ENCODE measurements at places on chromosomes 12 and 14. TPM values are rescaled to one million over a fixed set of nuclear protein-coding genes. Genes with fewer than 3 reads are reported as not detected.

GRCh38 chr12:64991121-64991611 is 129.9 kb downstream of the WIF1 start:
- DNase-seq = peak; percentile 71

SLC38A1 gene
- 101 TPM for total RNA-seq

PLA2G1B gene
- total RNA-seq = not detected

DNA sequence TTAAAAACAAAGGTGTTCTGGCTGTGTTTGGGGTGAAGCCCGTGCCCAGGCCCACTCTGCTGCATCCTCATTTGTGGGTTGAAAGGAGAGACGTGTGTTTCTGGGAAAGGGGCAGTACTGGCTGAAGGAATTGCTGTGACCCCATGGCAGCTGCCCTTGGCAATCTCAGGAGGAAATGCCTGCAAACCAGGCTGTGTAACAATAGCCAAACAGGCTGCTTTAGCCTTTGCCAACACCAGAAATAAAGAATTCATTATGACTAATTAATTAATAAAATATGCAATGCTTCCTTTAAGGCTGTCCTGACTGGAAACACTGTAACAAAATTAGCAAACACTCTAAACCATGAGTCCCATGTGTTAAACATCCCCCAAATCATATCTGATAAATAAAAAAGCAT is 53.0 kb upstream of the KRR1 start:
- DNase-seq = no peak

GUCY2C gene
- not detected for total RNA-seq

PLEKHA5 gene
- total RNA-seq = 16.7 TPM

DNA sequence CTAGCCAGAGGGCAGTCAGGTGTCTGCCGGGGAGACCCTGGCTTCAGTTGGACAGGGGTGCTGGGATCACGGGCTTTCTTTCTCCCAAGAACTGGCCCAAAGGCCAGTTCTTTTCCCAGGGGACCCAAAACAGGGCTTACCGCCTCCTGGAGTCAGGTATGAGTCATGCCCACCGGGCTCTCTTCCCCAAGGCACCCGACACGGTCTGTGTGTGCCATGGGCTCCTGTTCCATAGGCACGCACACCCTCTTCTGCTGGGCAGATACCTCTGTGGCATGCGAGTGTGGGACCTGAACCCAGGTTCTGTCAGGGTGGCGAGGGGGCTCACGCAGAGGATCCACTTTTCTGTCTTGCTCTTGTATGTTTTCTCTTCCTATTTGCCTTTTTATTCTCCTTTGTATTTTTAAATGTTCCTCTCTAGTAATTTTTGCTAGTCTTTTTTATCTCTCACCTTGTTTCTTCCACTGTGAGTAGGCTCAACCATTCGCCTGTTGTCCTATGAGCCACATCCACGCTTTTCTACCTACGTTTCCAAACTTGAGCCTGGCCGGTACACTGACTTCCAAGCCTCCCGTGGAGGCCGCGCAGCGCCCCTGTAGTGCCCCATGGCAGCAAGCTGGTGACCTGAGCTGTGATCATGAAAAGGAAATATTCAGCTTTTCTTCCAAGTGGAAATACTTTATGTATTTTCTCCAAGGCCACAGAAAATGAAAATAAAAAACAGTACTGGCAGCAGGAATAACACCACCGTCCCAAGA is 362.2 kb downstream of the CACNA1C start:
- peak; percentile 15 for DNase-seq

- DNase-seq = no peak
These were observed 51.5 kb downstream of the EID3 start for GRCh38 chr12:104354868-104355570.

DNA sequence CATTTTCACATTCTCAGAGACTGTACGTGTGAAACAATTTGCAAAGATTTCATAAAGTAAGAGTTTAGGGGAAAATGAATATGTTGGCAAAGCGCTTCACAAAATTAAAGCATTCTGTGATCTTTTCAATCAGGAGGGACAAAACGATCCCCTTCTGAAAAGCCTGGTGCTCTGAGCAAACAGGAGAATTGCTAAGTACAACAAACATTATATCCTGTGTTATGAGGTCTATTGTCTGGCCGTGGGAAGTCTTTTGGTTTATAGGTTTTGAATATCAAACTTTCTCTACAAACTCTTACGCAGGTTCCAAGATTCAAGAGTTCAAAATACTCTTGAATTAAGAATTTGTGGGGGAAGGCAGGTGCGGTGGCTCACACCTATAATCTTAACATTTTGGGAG is 7.2 kb upstream of the FOXN3 start:
- no peak for DNase-seq

- DNase-seq = no peak
These were observed 112.2 kb upstream of the SFSWAP start for GRCh38 chr12:131598717-131599116.

GLI1 gene
- total RNA-seq = 3.0 TPM

- peak; percentile 87 for DNase-seq
These were observed 9.2 kb upstream of the INF2 start for GRCh38 chr14:104680056-104680805.

GRCh38 chr14:68704736-68705720 is 87.8 kb downstream of the ZFP36L1 start:
- DNase-seq = peak; percentile 67

UBC gene
- total RNA-seq = 1,587 TPM

- DNase-seq = no peak
These were observed 167.1 kb downstream of the CRADD start for GRCh38 chr12:93844164-93844784.

GRCh38 chr12:102302553-102302952 is 104.9 kb upstream of the PMCH start:
- DNase-seq = no peak

DNA sequence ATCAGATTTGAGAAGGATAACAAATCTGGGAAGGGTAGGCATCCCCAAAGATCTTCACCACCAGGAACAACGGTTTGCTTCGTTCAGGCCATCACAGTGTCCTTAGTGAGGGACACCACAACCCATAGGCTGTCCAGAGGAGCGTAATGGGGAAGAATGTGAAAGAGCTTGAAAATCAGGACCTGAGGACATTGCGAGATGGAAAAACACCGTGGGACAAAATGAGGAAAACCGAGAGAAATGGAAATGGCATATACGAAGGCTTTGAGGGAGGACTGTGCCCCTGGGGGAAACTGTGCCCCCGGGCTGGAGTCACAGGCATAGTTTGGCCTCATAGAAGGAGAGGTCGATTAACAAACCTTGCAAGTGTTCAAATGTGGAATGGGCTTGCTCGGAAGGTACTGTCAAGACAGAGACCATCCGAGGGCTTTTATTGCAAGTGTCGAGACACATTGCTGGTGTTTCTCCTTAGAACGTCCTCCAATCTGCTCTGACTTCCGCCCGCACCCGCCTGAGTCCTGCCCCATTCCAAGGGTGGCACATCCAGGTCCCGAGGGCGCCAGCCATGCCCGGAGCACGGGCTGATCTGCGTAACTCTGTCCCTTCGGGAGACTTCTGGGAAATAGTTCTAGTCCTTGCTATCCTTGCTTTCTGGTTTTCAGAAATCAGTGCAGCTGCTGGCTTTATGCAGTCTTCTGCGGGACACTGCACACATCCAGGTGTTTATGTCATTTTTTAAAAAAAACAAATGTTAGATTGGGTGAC is 885 bp upstream of the PALS1 start:
- peak; percentile 67 for DNase-seq

DNA sequence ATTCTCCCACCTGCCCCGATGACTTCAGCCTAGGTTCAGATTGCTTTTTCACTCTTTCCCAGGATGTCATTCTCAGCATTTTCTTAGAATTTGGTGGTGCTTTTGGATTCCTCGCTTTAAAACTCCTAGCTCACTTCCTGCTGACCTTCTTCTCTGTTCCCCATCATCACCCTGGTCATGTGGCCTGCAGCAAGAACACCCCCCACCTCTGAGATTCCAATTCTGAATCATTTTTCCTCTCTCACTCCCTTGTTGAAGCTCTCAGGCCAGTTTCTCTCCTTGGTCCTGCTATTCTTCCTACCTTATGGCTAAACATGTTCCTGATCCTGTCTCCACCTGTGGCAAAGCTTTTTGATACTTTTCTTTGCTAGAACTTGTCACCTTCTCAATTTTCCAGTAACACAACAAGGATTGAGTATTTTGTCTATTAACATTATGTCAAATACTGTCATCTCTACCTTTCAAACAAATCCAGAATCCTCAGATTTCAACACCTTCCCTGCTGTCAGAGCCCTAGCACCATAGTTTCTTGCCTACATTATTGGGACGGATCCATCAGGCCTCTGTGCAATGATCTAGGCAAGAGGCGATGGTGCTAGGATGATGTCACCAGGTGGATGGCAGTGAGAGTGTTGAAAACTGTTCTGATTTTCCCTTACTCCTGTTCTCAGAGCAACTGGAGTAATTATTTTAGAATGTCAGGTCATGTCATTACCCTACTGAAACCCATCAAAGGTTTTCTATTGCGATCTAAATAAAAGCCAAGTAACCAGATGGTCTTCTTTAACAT is 233.7 kb downstream of the MON2 start:
- no peak for DNase-seq

DNA sequence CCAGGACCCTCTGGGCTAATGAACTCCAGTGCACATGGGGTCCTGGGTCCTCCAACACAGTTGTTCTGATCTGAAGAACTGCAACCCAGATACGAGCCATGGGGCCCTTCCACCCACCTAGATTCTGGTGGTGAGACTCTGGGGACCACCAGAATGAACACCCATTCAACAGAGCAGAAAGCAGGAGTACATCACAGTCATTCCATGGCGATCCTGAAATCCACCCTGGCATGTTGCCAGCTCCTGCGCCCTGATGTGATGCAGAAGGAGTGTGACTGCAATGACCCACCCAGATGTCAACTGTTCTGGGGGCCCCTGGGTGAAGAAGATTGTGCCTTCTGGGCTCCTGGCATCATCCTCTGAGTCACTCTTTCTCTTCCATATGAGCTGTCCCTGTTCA is 211.6 kb downstream of the KIF26A start:
- DNase-seq = no peak

GRCh38 chr12:52335598-52336262 is 14.5 kb upstream of the KRT83 start:
- DNase-seq = no peak

GRCh38 chr12:96170328-96170727 is 23.8 kb upstream of the ELK3 start:
- no peak for DNase-seq
